Activated CD4-positive, CD25-positive, alpha-beta regulatory T cell treated with anti-CD3 and anti-CD28 coated beads, Interleukin-2, amount 50 U/mL, for 72 hours (primary cell): ENCODE measurements at places on chromosomes 16 and 17.

- no peak for DNase-seq
These were observed 419.0 kb upstream of the ASIC2 start for GRCh38 chr17:33712120-33712519.

GRCh38 chr16:50067290-50067853, 1.6 kb downstream of the HEATR3 start:
- DNase-seq = no peak

DNA sequence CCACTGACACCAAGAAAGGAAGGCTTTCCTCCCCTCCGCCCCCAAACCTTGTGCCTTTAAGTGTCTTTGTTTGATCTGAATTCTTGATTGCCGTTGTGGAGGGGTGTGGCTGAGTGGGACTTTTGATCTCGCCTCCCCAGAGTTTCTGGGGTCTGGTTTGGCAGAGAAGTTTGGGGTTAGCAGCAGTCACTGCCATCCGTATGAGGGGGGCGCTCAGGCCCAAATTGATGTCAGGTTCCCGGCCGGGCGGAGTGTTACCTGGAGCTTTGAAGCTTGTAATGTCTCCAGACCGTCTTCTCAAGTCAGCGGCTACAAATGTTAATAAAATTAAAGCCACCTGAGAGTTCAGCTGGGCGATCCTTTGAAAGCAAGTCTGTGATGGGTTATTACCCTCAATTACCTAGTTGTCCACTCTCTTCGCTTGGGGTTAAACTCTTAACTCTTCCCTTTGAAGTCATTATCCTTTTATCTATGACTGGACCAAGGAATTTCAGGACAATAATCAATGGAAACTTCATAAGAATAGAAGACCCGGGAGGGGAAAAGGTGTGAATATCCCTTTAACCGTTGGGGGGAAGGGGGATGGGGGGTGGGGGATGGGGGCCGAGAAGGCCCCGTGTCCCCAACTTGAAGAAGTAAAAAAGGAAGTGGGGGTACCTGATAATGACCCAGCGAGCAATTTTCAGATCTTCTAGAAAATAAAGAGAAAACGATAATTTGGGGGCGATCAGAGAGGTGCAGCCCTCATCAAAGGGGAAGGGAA, 31.8 kb upstream of the AXIN2 start:
- DNase-seq = no peak

DNA sequence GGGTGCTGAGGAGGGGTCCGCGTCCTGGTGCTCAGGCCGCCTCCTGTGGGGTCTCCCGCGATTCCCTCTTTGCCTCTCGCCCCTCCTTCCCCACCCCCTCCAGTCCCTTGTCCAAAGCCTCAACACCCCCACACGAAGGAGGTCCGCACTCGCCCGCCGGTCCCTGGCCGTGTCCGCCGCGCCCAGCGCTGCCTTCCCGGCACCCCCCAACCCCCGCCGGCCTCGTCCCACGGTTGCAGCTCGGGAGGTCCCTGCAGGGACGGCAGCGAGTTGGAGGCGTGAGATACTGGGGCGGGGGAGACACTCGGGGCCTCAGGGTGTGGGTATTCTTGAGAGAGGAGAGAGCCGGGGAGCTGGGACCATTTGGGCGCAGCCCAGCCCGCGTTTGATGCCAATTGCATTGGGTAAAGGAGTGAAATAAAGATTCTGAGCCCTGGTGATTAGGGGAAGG, 468 bp downstream of the FLYWCH2 start:
- no peak for DNase-seq

GRCh38 chr17:72119873-72120641, 763 bp upstream of the SOX9 start:
- no peak for DNase-seq

DNA sequence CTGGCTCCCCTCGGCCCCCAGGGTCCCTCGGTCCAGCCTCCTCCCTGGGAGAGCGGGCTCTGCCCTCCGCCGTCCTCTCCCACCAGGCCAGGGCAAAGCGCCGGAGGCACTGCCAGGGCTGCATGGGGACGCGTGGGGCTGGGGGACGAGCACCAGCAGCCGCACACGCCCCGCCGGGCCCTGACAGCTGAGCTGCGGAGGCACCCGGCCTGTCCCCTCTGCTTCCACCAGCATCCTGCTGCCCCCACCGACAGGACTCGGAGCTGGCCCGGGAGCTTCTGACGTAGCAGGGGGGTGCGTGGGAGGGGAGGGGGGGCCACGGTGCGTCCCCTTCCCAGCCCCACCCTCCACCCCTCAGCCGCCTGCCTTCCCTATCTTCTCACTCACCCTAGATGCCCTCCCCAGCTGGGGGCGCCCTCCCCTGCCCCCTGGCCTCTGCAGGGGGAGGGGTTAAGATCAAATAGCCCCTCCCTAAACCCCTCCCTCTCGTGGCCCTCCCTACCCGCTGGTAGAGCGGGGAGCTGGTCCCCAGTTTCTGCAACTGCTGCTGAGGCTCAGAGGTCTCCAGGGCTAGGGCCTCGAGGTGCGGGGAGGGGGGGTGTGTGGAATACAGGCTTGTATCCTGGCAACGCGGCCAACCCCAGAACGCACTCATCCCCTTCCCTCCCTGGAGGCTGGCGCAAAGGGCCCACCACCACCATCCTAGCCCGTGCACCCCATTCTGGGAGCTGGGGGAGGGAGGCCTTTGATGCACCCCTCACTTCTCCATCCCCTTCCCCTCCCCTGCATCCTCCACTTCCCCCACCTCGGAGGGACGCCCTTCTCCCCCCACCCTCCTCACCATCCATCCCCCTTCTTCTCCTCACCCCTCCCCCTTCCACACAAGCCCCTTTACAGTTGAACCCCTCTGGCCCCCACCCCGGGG, 1.0 kb downstream of the SRCIN1 start:
- no peak for DNase-seq

GRCh38 chr16:82280867-82281266, 110.8 kb upstream of the MPHOSPH6 start:
- DNase-seq = no peak

GRCh38 chr16:3134338-3135125, at the start of gene ZNF213:
Gene ZNF213, plus strand, starts transcription at chr16:3135029. Its CDS starts 2,252 bp downstream, at chr16:3137281.
- DNase-seq = peak; percentile 83

DNA sequence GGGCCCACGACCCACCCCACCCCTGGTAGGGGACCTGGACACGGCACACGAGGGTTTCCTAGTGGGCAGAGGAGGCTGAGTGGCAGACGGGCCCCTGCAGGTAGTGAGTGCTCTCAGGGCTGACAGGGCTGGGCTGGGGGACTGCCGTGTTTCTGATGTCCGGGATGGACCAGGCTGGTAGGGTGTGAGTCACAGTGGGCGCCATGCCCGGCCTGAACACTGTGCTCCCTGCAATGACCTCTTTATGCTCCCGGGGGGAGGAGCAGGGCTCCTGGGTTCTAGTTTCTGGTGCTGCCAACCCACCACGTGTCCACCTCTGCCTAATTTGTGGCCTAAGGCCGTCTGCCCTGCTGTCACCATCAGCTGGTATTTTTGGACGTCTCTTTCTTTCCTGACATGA, 26.3 kb downstream of the ARHGAP23 start:
- no peak for DNase-seq

GRCh38 chr17:9522074-9522473, 53.5 kb downstream of the STX8 start:
- no peak for DNase-seq

DNA sequence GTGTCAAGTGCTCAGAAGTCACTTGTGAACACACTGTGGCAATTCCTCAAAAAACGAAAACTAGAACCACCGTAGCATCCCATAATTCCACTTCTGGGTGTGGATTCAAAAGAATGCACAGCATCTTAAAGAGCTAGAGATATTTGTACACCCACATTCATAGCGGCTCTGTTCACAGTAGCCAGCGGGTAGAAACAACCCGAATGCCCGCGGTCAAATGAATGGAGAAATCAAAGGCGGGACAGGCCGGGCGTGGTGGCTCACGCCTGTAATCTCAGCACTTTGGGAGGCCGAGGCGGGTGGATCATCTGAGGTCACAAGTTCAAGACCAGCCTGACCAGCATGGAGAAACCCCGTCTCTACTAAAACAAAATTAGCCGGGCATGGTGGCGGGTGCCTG, 337.5 kb downstream of the SEC14L1 start:
- DNase-seq = no peak

- no peak for DNase-seq
These were observed 85.1 kb downstream of the PRKCB start for GRCh38 chr16:23920899-23921298.

DNA sequence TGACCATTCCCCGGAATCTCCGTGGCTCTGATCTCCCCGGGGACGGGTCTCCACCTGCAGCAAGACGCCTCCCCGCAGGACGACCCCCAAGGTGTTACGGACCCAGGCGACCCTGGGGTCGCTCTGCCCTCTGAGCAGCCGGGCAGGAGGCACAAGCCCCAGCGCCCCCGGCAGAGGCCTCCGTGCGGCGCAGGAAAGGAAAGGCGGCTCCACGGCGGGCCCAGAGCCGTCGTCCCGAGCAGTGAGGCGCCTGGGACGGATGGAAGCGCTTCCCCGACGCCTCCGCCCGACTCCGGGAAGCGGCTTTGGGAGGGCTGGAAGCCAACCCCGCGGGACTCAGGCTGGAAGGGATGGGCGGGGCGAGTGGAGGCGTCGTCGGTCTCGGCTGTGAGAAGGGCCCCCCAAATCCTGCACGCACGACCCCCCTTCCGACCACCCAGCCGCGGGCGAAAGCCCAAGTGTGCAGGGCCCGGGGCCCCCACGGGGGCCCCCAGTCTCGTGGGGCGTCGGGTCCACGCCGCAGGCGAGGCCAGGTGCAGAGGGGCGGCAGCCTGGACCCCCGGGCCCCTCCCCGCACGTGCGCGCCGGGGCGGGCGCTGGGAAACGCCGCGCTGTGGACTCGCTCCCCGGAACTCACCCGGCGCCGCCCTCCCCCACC, 32.7 kb upstream of the RPH3AL start:
- DNase-seq = no peak

DNA sequence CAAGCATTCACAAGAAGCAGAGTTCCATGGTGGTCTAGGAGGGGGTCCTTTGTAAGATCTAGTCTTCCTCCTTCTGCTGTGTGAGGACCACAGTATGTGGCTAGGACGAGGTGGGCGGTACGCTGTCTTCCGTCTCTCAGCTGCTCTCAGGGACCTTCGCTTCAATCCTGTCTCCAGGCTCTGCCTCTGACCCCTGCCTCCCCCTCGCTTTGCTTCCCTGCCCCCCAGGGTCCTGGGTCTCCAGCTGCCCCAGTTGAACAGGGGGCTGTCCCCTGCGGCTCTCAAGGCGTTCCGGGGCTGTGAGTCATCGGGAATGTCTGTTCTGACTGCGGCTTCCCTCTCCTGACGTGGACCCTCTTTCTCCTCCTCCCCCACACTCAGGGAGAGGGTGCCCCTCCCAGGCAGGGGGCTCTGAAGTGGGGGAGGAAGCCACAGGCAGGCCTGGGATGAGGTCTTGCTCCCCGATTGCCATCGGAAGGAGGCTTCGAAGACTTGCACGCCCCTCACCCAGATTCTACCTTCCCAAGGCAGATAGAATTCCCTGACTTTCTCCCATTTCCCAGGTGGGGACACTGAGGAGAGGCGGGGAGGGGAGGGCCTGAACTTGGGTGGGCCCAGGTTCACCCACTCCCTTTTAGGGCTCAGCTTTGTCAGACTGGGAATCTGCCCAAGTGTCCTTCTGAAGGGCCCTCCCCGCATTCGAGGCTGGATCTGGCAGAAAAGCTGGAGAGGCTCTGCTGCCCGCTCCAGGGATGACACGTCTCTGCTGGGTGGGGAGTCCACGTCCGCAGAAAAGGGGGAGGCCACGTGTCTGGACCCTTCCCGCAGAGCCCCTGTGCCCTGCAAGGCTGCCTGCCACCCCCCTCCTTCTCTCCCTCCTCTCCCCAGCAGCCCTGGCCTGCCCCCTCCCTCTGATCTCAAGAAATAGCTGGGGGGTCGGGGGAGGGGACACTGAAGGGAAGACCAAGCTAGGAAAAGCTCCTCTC, 9.1 kb upstream of the COL1A1 start:
- DNase-seq = no peak

- DNase-seq = peak; percentile 15
These were observed 5.1 kb downstream of the KRT17 start for GRCh38 chr17:41619036-41619926.

GRCh38 chr17:73715769-73716168, 71.5 kb upstream of the SDK2 start:
- no peak for DNase-seq
